ENCODE measurements at places on chromosomes 7 and 10.

GRCh38 chr10:13099144-13099665 lies 758 bp upstream of the OPTN start:
- no peak for DNase-seq

DNA sequence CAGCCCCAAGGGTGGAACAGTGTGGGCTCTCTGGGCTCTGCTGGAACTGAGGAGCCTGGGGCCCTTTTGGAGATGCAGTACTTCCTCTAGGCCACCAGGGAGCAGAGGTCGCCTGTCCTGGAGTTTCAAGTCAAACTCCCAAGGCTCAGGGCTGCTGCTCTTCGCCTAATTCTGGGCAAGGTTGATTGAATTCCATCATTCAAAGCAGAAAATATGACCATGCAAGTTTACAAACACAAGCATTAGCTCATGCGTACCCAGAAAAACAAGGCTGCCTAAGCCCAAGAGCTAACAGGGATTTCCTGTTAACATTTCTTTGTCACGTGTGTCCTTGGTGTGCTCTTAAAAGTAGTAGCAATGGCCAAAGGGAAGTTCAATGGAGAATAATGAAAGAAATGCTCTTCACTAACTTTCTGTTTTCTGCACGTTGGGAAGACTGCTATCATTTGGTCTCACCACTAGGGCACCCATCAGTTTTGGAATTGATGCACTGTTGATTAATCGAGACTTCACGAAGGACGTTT lies 20.1 kb downstream of the LDB3 start:
- no peak for DNase-seq

DNA sequence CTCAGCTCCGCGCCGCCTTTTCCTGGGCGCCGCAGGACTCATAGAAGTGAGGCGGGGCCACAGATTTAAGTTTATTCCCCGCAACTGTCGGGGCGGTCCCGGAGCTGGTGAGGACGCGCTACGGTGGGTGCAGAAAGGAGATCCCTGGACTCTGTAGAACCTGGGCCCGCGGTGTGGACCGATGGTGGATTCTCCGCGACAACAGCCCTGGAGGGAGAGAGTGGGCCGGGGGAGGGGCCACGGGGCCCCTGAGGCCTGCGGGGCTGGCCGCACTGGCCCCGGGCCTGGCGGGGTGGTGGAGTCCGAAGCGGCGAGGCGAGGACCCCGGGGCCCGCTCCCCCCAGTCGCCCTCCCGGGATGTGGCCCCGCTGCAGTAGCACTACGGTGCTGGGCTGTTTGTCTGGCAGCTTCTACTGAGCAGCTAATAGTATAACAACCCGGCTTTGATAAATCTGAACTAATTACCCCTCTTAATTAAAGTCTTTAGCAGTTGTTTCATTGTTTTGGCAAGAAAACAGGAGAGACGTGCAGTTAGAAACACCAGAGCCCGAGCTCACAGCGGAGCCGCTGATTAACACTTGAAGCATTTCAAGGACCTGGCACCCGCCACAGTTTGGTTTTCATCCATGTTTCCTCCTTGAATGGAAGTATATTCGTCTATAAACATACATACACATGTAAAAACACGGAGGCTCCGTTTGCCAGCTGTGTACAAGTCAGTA lies 4.2 kb downstream of the FEZF1 start:
- no peak for DNase-seq

- DNase-seq = no peak
Measured at GRCh38 chr7:5472432-5473315, 49.0 kb upstream of the TNRC18 start.

GRCh38 chr10:55837273-55837672 lies 523.8 kb downstream of the ZWINT start:
- DNase-seq = no peak
